CD4-positive, alpha-beta T cell treated with Interleukin-15 for 4 hours (primary cell): ENCODE measurements at places on chromosomes 7 and 10.

DNA sequence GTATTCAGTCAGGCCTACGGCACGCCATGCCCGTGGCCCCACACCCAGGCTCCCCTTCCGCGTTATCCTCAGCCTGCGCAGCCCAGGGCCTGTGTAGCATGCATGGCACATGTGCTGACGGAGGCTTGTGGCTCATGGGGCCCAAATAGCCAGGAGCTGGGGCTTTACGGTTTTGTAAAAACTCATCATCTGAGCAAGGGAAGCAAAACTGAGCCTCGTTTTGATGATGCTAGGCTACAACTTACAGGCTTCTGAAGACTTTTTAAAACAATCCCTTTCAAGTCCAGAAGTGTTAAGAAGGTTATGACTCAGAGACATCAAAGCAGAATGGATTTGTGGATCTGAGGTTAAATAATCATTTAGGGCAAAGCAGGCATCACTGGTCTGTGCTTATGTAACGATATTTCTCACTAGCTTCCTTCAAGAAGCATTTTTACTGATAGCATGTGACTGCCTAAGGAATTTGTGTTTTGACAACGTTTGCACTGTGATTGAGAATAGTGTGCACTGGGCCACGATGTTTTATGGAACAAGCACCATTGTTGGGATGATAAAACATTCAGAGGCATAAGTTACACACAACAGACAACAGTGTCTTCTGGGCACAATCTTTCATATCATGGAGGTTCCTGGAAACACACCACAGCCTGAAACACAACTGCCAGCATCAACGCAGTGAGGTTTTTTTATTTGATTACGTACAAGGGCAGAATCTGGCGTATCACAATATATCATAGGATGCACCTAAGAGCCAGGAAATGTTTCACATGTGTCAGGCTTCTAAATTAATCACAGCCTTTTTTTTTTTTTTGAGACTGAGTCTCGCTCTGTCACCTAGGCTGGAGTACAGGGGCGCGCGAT, 274.3 kb downstream of the CCDC3 start:
- DNase-seq, result no peak

DNA sequence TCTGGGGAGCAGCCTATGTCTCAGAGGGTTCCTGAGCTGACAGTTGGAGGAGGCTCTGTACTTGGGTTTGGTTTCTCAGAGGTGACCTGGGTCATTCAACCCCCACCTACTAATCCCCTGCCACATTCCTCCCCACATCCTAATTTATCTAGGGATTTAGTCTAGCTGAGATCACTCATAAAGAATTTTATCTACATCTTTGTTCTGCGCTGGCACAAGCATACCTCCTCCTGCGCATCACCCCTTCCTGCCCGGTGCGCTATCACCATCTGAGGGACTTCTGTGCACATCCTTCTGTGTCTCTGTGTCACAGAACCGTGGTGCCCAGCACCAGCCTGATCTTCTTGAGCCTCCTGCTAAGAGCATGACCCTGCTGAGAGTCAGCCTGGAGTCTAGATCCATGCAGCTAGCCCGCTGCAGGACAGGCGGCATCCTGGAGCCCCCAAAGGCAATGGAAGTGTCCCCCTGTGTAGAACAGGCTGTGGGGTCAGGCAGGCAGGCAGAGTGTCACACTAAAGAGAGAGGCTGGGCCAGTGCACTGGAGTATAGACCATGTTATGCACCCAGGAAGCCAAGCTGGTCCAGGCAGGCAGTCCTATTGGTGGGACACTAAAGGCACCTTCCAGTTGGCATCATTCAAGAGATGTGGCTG, 63.6 kb downstream of the ARHGAP22 start:
- DNase-seq, result no peak

DNA sequence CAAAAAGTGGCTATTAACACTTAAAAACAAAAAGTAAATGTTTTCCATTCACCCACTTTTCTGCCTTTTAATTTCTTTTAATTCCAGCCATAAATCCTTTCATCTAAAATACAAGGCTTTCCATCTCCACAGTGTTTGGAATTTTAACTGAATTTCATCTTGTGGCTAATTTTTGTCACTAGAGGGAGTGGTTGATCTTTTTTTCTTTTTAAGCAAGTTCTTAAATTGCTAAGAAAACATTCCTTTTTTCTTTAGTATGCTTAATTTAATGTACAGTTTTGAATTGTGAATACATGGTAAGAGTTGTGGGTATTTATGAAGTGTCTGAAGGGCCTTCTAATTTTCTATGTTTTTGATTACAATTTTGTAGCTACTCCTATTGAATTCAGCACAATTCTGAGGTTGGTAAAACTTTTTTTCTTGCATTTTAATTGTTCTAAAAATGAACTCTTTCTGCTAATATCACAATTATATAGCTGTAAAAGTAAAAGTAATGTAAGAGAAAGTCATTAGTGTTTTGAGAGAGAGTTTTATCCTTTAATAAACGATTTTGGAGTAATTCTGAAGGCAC, 54.9 kb upstream of the ANK3 start:
- DNase-seq, result no peak

DNA sequence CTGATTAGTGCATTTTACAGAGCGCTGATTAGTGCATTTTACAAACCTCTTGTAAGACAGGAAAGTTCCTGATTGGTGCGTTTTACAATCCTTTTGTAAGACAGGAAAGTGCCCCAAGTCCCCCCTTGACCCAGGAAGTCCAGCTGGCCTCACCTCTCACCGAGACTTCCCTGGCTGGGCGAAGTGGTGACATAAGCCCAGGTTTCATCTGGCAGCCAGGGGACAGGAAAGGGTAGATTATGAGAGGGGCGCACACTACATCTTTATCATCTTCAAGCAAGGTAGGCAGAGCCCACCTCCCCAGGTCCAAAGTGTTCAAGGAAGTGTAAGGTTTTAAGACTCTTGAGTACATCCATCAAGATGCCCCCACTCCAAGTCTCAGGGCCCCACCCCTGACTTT, 5.5 kb upstream of the GDF10 start:
- no peak for DNase-seq

GRCh38 chr10:127945341-127945758, 38.4 kb downstream of the PTPRE start:
- DNase-seq, result peak; percentile 47

DNA sequence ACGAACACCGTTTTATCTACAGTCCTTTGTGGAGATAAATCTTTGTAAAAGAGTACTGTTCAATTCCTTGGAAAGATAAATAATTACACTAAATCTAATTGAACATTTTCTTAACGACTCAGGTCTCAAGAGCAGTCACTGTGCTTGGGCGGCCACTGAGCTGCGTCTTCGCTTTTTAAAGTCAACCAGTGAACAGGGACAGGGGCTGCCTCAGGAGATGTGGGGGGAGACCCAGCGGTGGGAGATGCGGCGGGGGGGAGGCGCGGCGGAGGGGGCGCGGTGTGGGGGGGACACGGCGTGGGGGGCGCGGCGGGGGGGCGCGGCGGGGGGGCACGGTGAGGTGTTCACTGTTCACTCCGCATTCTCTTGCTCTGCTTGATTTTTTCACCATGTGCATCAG, 39.8 kb downstream of the CAMK2B start:
- no peak for DNase-seq

GRCh38 chr10:105150259-105150880, 509.3 kb downstream of the SORCS3 start:
- no peak for DNase-seq

DNA sequence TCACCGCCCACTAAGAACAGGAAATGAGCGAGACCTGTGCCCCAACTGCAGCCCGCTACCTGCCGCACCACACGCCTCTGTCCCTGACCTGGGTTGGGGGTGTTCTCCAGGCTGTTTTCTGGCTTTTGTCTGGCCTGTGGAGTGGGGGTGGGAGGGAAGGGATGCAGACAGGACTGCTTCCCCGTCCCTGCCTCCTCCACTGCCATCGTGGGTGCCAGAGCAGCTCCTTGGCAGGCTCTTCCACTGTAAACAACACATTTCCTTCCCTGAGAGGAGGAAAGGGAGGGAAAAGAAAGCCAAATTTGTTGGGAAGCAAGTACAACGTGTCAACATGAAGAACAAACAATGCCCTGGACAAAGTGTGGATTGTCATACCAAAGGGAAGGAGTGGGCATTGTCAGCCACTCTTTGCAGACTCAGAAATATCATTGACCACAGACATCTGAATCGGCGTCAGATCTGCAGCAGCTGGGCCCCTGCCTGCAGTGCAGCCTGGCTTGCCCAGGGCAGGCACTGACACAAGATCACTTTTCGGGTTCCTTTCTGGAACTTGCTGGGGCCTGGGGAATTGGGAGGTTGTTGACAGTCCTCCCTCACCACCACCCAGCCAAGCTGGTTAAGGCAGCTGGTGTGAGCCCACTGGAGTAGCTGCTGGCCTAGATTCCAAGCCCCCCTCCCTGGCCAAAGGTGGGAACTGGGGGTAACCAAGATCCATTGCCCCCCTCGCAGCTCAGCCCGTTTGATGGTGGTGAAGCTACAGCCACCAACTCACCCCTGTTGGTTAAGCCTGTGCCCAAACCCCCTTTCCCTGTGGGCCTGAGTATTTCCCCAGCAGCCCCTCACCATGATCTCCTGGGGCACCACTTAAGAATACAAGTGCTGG, 22.6 kb upstream of the TRIM8 start:
- no peak for DNase-seq

DNA sequence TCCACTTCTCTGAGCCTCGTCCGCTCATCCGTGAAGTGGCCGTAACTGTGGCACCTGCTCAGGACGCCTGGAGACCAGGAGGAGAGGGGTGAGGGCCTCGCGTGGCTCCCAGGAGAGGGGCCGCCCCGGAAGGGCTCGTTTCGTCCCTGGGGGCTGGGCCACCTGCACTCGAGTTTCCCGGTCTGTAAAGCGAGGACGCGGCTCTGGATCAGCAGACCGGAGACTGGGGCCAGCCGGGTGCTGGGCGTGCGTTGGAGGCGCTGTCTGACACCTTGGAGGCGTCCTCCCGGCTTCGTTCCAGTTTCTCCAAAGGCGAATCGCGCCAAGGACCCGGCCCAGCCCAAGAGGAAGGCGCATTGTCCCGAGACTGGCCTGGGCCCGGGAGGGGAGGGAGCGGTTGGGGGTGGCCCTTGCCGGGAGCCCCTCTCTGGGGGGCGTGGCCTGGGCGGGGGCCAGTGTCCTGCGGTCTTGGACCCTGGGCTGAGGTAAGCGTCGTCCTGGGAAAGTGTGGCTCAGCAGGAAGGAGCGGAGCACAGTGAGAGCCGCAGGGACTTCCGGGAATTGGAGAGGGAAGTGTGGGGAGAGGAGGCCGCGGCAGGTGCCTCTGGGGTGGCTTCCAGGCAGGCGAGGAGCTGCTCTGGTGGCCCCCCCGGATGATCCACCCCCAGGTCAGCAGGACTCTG, 89.6 kb downstream of the FOXL3 start:
- no peak for DNase-seq

GRCh38 chr10:98215373-98215772, 52.6 kb downstream of the LOXL4 start:
- DNase-seq, result no peak

DNA sequence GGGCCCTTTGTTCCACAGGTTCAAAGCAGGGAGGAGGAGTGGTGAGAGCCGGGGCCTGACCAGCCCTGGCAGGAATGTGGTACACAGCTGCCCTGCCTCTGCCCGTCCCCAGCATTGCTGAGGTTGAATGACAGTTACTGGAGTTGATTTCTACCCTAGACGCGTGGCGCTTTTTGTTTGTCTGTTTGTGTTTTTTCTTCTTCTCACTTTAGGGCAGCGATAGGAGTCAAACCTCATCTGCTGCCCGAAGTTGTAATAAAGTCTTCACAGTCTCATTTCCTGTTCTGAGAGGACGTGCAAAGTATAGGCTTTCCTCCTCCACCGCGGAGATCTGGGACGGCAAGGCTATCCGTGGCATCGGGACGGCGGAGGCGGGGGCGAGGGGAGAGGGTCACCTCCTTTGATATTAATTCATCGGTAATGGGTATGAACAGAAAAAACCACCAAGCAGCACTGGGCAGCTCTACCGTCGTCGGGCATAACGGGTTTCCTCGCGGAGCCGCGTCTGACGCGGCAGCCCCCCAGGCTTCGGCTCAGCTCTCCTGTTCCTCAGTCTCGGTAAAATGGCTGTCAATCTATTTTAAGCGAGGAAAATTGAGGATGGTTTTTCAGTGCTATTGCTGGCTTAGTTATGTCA, 160.8 kb downstream of the LRMDA start:
- no peak for DNase-seq

GRCh38 chr7:19268737-19269136, 123.5 kb upstream of the FERD3L start:
- no peak for DNase-seq

DNA sequence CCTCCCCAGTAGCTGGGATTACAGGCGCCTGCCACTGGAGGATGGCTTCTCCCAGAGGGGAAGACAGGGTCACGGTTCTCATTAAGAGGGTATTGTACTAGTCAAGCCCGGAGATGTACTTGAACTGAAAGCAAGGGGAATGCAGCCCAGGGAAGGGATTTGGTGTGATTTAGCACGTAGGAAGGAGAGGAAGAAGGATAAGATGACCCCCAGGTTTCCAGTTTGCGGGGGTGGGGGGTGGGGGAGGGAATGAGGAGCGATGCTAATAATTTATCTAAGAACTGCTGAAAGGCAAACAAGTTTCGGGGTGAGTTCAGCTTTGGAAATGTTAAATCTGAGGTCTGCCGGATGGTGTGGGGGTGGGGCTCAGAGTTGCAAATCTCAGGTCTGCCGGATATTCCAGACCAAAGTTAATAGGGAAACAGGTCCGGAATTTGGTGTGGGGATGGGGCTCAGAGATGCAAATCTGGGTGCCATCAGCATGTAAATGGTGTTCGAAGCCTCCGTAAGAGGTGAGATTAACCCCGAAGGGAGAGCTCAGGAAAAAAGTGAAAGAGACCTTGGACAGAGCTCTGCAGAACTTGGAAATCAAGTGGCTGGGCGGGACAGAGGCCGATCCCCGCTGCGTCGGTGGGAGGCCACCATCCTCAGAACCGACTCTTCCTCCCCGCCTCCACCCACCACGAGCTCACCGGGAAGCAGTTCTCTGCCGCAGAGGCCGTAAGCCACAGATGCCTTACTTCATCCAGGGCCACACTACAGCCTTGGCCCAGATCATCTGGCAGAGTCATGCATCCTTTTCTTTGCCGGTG, 1.6 kb upstream of the SEPHS1 start:
- DNase-seq, result no peak

- DNase-seq, result no peak
Observed at GRCh38 chr10:74292871-74293427, 141.9 kb downstream of the ADK start.

DNA sequence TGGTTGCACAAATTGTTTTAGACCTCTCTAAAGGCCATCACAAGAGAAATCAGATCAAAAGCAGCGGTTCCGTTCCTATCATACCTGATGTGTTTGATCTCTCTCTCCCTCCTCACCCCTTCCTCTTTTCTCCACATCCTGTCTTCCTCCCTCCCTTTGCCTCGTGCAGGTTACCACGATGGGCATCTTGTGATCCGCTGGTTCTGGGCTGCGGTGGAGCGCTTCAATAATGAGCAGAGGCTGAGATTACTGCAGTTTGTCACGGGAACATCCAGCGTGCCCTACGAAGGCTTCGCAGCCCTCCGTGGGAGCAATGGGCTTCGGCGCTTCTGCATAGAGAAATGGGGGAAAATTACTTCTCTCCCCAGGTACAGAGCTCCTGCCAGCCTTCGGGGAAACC, 28.5 kb upstream of the STK17A start:
- DNase-seq, result no peak

DNA sequence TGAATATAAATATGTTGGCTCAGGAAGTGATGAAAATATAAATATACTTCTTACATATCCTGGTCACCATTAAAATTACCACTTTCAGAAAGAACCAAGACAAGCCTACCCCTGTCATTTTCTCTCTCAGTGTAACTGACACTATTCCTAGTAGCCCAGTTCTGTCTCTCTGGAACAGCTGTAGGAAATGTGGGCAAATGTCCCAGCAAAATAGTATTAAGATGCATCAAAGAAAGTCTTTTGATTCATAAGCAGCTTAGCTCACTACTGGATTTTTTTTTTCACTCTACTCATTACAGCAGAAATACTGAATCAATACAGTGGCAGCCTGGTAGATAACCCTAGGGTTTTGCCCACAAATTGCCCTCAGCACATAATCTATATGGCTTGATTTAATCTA, 290.9 kb downstream of the DNAJB9 start:
- no peak for DNase-seq
